ENCODE measurements at places on chromosomes 7 and 10.
A peak's percentile ranks its signal among the peaks of the same experiment; 100 is the strongest.

DNA sequence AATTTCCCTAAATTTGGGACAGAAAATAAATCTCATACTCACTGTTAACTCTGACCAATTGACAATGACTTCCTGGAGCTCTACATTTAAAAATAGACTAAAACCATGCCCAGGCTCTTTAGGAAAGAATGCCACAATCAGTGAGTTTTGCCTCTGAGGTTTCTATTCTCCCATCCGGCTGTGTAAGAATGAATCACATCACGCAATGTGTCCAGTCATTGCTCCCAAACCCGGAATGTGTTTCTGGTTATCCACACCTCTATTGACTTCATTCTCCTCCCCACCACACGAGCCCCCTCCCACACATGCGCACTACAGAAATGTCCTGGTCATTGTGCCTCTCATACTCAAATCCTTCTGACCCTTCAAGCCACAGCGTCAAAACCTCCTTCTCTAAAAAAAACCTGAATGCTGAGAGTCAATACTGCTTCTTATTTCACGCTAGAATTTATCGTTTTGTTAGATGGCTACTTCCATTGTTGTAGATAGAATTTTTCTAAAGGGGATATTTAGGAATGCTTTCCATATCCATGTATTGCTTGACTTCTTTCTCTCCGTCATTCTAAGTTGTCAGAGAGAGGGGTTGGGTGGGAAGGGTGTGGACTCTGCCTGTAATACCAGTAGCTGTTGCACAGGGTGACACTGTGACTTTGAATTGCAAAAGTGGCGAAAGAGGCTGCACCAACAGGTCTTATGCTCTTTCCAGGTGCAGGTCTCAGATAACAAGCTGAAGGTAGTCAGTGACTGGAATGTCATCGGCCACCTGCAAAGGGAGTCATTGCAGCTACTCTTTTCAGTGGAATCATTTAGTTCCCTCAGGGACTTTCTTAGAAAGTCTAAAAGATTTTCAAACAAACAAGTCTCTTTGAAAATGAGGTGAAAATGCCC lies 356.6 kb downstream of the PAXIP1 start:
- no peak for DNase-seq

DNA sequence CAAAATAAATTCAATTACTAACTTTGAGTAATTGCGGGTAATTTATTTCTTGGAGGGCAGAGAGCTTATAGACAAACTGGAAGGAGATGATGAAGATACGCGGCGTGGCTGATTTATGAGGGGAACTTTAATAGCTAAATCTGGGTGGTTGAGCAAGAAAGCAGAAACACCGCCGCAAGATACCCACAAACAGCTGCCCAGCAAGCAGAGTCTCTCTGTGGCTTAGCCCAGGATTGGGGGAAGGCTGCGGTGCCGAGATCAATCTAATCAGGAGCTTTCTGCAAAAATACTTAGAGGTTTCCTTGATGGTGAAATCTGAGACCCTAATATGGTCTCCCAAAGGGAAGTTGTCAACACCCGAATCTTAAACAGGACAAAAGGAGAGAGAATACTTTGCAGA lies 94.9 kb upstream of the MGMT start:
- DNase-seq: no peak

DNA sequence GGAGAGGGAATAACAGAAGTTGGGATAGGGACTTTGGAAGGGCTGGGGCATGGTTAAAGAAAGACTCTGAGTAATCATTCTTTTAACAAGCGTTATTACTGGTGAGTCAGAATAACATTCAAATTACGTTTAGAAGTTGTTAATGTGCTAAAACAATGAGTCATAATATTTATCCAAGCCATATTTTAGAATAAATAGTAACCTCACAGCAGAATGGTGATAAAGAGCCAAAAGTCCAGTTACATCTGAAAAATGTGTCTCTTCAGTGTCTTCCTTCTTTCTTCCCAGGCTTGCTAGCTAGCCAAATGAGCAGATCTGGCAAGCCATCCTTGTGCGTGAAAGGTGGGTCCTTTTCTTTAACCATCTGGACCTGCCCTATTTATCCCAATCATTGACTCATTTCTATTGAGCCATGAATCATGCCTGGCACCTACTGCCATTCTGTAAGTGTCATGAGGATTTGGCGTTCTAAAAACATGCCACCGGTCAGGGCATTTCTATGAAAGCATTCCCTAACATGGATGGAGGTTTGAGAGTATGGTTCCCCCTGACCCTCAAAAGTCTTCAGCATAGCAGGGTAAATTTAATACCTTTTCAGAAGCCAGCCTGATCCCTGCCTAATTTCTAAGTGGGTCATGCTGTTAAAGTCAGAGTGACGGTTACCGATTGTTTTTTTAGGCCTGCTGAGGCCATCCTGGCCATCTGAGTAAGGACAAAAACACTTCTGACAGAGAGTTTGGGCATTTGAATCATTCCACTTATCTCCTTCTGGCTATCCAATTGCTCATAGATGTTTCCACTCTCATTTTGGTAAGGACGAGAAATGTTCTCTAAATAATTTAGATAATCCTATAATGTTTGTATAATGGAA lies 26.9 kb downstream of the MYPN start:
- DNase-seq: peak; percentile 98

DNA sequence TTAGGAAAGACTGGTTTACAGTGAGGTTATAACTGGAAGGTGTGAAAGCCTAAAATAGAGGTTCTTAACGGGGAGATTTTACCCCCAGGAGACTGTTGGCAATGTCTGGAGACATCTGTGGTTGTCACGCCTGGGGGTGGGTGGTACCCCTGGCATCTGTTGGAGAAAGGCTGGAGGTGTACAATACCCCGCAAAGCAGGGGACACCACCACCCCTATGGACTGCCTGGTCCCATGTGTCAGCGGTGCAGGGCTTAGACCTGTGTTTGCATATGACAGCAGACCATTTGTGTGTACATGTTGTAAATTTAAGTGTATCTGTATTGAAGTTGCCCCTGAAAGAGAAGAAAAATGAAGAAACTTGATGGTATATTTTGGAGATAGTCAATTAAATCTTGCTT lies 9.8 kb downstream of the LRRC27 start:
- no peak for DNase-seq

DNA sequence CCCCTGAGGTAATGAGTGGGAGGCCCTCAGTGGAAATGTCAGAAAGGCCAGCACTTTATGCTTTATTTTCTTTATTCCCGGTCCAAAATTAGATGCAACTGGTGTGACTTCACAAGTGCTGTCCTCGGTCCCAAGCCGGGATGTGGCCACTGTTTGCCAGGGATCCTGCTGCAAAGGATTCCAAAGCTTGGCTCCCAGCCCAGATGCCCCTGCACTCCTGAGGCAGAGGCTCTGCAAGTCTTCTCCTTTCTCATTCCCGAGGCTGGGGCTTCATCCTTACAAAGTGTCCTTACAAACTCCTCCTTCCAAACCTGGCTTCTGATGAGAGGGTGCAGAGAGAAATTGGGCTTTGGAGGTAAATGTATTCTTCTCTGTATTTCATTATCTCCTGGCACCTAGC lies 544.3 kb upstream of the DPP6 start:
- no peak for DNase-seq

- no peak for DNase-seq
Measured at GRCh38 chr7:46428295-46428694, 507.2 kb upstream of the IGFBP3 start.

- no peak for DNase-seq
Measured at GRCh38 chr10:23192712-23193434, 761 bp downstream of the PTF1A start.

DNA sequence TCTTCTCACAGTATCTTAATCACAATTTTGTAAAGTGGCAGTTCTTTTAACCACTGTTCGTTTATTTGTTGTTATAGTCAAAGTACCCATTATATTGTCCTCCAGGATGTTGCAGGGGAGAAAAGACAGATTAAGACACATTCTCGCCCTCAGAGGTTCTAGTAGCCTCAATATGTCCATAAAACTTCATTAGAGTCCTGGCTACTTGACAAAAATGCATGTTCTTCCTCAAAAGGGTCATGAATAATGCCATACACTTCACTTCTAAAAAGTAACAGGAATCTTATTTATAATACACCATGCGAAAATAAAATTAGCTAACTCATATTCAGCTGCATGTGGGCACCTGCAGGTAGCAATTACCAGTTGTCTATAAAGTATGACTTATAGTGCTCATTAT lies 109.3 kb upstream of the ANK3 start:
- DNase-seq: no peak

DNA sequence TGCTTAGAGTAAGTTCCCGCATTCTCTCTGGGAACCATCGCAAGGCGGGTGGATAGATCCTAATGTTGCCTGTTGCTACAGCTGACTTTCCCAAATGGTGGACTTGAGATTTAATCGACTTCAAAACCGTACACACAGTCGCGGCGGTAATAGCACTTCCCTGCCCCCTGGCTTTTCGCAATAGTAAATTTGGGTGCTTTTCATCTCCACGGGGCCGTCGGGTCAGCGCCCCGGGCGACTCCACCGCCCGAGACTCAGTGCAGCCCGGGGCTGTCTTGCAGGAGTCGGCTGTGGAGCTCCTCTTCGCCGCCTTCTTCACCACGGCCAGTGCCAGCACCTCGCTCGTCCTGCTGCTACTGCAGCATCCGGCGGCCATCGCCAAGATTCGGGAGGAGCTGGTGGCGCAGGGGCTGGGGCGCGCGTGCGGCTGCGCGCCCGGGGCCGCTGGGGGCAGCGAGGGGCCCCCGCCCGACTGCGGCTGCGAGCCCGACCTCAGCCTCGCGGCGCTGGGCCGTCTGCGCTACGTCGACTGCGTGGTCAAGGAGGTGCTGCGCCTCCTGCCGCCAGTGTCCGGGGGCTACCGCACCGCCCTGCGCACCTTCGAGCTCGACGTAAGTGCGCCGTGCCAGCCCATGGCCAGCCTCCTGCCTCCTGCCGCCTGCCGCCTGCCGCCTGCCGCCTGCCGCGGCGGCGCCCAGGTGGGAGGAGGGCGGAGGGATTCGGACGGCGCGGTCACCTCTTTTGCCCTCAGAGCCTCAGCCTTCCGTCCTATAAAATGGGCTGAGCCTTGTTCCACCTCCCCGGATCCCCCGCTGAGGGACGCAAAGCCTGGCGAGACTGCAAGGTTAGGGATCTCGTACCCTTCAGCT lies 5.3 kb downstream of the CYP26C1 start:
- DNase-seq: no peak

- no peak for DNase-seq
Measured at GRCh38 chr7:122380992-122381391, 76.4 kb upstream of the FEZF1 start.
